ENCODE measurements at places on chromosomes 3 and 15.

DNA sequence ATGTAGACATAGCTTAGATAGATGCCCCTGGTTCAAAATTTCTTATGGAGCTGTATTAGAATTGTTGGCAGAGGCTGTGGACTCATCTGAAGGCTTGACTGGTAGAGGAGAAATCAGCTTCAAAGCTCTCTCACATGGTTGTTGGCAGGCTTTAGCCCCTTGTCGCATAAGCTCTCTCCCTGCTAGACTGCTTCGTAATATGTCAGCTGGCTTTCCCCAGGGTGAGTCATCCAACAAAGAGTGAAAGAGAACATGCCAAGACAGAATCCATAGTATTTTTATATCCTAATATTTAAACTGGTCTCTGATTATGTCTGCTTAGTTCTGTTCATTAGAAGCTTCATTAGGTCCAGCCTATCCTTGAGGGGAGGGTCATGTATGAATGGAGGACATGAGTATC is 427.4 kb upstream of the NAALADL2 start:
- DNase-seq = no peak

DNA sequence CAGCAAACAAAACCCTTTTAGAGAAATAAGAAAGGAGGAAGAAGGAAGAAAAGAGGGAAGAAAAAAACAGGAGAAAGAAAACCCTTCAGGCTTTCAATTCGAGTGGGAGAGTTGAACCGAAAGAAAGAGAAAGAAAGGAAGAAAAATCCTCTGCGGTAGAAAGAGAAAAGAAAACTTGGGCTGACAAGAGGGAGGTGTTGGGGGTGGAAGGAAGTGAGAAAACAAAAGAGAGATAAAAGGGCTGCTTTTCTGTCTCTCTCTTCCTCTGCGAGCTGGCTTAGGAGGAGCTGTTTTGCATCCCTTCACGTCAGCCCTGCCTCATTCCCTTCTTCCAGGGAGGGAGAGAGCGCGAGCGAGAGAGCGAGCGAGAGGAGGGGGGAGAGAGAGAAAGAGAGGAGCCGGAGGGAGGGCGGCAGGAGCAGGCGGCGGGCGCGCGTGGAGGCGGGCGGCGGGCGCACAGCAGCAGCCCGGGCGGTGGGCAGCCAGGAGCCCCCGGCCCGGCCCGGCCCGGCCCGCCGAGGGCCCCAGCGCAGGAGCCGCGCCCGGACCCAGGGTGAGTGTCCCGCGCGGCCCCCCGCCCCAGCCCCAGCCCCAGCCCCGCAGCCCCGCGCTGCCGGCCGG is at the start of gene ZNF710:
Gene ZNF710 (plus strand): TSS at position 263 of the 621 bp plus-strand sequence. CDS start 65,814 bp downstream, outside the sequence.
- no peak for DNase-seq

DNA sequence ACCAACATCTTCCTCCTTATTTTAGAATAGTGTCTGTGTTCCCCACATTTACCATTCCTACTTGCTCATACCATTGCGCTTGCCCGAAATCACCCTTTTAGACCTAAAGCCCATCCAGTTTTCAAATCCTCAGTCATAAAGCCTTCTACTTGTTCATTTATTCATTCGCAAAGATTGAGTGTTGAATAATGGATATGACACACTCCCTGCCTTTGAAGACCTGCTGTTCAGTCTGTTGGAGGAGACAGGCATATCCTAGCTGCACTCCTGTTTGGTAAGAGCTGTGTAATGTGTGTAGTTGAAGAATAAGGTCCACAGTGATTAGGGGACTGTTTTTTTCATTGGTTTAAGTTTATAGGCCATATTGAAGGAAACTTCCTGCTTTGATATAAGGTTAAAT is 1.7 kb downstream of the CNOT10 start:
- DNase-seq = no peak

DNA sequence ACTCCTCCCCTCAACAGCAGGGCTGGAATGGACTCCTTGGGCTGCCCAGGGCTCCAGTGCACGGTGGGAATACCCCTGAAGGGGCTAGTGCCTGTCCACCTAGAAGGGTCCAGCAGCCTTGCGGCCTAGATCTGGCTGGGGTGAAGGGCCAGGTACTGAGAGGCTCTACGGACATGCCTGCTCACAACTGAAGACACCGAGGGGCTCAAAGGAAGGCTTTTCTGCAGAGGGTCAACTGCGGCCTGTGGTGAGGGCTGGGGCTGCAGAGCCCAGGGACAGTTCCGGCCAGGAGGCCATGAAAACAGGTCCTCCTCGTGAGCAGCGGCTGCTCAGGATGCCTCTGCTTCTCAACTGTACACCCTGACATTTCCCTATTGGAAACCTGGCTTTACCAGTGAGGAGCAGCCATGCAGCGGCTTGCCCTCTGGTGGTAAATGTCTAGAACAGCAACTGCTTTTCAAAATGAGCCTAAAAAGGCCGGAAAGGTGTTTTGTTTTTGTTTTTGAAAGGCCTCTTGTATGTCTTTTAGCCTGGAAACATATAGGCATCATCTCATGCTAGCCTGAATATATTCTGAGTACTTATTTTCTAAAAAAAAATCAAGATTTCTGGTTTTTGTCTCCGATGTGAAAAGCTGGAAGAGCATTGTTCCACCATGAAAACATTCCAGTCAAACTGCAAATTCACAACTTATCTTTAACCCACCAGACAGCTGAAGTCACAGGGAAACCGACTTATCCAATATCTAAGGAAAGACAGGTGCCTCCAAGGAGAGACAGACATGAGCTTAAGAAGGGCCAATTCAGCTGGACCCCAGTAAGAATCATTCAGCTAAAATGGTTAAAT is 163.4 kb downstream of the KLF13 start:
- DNase-seq = no peak

DNA sequence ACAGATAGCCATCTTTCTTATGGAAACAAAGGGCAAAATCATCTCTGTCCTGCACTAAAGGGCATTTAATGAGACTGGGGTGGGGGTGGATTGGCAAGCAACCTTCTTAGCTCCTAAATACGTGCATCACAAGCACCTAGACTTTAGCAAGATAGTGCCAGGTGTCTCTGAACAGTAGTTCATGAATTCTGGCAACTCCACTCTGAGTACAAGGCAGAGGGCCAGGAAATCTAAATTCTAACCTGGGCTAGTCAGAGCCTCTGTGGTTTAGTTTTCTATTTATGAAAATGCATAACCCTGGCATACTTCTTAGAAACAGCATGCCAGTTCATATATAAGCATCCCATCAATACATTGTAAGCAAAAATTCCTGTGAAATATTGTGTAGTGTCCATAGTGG is 788.5 kb downstream of the MCTP2 start:
- no peak for DNase-seq

- DNase-seq = no peak
These were observed 155.1 kb downstream of the MECOM start for GRCh38 chr3:169508426-169508825.

DNA sequence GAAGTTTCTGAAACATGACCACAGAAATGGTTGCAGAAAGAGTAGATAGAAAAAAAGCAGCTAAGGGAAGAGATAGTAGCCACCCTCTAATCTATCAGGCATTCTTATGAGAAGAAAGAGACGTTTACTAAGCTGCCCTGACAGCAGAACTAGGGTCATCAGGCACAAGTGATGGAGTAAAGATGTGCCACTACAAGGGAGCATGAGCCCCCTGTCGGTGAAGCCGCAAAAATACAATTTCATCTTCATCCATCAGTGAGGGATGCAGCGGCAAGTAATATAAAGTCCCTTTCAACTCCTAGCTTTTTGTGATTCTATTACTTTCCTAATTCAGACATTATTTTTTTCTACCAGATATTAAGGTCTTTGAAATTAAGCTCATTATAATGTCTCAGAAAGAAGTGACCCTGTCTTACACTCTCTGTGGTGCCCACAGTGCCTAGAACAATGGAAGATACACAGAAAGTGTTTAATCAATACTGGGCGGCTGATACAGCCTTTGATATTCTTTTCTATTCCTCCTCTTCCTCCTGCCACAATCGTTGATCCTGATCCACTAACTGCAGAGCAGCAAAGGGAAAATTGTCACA is 651.6 kb downstream of the NTRK3 start:
- no peak for DNase-seq

DNA sequence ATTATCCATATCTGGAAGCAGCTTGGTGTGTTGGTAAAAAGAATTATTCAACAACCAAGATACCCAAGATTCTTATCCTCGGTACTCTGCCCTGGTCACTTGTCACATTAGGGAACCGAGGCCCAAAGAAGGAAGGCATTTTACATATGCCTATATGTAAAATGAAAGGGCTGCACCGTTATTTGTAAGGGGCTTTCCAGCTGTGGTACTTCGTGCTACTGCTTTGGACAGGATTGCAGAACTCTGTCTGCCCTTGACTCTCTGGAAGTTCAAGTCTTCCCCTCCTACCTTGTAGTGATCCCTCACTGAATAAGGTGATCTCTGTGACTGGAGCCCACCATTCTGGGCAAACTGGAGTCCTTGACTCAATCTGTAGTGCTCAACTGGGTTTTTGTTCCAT is 198.9 kb upstream of the TOPAZ1 start:
- no peak for DNase-seq

DNA sequence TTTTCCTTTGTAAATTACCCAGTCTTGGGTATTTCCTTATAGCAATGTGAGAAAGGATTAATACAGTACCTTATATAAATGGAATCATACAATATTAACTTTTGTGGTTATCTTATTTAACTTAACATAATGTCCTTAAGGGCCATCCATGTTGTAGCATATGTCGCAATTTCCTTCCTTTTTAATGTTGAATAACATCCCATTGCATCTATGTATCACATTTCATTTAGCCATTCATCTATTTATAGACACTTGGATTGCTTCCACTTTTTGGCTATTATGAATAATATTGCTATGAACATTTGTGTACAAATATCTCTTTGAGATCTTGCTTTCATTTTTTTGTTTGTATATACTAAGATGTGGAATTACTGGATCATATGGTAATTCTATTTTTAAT is 342.2 kb downstream of the PDCD6IP start:
- DNase-seq = no peak

- DNase-seq = no peak
These were observed 415.6 kb downstream of the OXSM start for GRCh38 chr3:26205475-26205874.

GRCh38 chr3:141192345-141192744 is 39.3 kb upstream of the PXYLP1 start:
- DNase-seq = peak; percentile 91

DNA sequence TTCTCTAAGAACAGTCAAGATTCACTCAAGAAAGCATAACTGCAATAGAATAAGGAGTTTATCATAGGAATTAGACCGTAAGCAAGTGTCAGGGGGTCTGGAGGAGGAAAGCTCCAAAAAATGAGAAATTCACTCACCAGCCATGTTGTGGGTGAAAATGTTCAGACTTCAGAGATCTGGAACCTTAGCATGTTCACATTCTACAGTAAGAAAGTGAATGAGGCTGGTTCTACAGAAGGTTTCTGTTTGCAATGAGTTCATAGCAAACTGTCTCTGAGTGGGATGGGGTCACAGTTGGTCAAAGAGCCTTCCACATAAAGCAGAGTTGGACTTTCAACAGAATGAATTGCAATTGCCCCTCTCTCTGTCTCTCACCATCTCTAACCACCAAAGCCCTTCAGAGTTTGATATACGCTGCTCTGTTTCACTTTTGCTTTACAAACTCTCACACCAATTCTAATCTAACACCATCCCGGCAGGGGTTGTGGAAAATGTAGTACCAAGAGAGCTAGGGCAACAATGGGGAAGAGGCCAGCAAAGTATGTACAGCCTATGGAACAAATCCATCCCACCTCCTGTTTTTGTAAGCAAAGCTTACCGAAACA is 581.8 kb upstream of the UBE2E2 start:
- no peak for DNase-seq

DNA sequence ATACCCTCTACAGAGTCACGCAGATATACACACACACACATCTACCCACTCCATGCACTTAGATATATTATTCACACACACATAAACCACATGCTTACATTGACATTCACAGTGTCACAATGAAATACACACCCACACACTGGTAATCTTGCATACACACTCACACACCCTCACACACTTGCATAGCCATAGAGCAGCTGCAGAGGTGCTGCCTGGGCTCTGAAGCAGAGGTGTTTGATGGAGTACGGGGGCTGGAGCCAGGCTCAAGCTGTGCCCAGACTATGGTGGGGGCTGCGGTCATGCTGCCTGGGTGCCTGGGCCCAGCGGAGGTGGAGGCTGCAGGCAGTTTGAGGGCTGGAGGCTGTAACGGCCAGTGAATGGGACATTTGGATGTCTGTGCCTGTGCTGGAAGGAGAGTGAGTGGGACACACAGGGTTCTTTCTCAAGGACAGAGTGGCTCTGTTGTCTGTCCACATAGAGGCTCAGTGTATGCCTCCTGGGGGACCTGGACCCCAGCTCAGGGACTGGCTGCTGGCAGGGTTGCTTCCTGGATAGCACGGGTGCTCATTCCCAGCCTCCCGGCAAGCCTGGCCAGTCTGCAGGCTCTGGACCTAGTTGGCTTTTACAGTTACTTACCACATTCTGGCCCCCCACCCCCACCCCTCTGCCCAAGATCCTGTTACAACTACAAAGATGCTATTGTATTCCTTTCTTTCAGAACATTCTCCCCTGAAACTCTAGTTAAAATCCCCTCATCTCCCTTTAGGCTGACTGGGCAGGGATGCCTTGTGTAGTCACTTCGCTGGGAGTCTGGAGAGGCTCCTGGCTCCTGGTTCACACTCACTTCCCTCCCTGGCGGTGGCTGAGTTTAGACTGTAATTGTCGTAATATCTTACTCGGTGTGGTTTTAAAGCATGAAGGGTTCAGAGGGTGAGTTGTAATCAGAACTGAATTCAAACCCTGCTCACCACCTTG is 12.5 kb downstream of the GASK1A start:
- DNase-seq = no peak

DNA sequence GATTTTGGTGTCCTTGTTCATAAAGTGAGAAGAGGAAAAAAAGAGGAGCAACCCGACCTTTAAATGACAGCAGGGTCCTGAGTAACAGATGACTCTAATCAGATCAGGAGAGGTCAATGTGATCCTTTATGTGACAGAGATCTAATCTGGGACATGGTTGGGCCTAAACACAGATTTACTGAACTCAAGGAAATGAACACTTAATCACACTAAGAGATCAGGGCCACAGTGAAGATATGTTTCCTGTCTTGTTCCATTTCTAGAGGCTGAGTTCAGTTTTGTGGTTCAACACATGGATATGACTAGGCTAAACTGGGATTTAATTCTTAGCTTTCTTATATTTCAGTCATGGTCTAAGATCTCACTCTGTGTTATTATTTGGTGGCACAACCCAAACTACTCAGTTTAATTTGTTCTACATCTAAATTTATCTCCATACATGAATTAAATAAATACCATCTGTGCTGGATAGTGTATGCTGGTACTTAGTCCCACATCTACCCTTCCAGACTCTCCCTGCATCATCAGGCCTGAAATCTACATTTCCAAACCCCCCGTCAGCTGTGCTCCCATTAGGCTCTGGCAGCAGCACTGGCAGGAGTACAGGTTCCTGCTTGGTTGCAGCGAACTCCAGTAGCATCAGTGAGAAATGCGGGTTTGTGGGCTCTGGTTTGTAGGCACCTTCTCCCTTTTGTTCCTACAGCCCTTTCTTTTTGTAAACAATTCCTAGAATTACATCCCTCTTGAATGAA is 22.6 kb downstream of the SFMBT1 start:
- DNase-seq = no peak

GRCh38 chr3:151400341-151400740 is 15.8 kb upstream of the P2RY12 start:
- DNase-seq = no peak

All from SW 1271 (cell line).